Activated T-helper 2 cell treated with anti-CD3 and anti-CD28 coated beads, Interferon-gamma antibody, Interleukin-2, Interleukin-4, amounts not matched to agents 10 μg/mL and 5 μg/mL and 100 μg/mL, durations not matched to agents 14 hours and 24 hours and 36 hours (primary cell): ENCODE measurements at places on chromosomes 12 and 14. TPM values are rescaled to one million over a fixed set of nuclear protein-coding genes. Genes with fewer than 3 reads are reported as not detected.

DNA sequence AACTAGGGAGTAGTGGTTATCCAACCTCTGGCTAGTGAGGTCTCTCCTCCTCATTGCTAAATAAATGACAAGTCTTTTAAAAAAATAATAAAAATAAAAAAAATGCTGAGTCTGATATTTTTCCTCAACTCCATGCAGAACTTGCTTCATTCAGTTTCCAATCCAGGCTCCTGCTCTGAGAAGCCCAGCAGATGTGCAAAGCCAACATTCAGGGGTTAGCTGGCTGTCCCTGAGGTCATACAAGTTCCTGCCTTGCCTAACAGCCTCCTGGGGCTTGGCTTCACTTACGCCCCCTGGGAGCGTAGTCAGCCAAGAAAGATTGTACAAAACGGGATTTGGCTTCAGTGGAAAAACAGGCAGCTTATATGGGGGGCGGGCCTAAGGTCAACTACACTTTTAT is 23.3 kb downstream of the RTRAF start:
- no peak for DNase-seq

DNA sequence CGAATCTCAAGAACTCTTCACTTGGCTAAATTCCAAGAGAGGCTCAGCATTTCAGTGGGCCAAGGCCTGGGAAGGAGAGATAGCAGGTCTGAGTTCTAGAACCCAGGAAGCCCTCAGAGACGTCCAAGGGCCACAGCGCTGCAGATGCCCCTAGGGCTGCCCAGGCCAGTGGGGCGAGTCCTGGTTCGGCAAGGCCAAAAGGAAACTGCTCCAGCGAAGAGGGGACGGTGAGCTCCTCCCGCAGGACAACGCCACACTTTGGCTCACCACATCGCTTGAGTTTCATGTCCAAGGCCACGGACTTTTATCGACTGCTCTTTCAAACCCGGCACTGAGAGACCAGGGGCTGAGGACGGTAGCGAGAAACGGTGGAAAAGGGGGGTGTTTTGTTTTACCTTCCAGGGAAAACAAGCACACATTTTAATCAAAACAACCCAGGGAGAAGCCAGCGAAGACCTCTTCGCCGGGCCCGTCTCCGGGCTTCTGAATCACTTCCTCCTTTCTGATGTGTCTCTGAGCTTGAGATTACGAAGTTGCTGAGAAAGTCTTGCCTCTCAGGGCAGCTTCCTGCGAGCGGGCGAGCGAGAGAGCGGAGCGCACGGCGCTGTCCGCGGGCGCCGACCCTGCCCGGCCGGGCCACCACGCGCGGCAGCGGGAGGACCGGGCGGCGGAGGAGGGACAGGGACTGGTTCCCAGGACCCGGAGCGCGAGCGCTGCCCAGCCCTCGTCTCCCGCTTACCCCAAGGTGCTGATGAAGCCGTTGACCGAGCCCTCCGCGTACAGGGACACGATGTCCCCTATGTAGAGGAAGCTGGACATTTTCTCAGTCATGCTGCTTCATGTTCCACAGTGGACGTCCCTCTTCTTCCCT is 808 bp downstream of the ITPR2 start:
- DNase-seq = peak; percentile 67

GRCh38 chr12:85626001-85626783 is 210.0 kb downstream of the RASSF9 start:
- no peak for DNase-seq

DNA sequence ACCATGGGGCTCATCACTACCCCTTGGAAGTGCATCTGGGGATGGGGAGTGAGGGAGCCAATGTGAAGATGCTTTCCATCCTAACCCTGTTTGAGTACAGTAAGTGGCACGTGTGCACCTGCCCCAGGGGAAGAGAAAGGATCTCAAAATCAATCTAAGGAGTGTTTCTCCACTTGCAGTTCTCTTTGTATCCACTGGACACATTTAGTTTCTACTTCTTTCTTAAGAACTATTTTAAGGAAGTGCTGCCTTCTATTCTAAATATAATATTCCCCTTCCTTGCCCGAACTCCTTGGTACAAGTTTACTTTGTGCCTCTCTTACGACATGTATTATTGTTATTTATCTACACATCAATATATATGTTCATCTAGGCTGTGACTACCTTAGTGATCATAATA is 73.8 kb downstream of the TTC6 start:
- no peak for DNase-seq

DNA sequence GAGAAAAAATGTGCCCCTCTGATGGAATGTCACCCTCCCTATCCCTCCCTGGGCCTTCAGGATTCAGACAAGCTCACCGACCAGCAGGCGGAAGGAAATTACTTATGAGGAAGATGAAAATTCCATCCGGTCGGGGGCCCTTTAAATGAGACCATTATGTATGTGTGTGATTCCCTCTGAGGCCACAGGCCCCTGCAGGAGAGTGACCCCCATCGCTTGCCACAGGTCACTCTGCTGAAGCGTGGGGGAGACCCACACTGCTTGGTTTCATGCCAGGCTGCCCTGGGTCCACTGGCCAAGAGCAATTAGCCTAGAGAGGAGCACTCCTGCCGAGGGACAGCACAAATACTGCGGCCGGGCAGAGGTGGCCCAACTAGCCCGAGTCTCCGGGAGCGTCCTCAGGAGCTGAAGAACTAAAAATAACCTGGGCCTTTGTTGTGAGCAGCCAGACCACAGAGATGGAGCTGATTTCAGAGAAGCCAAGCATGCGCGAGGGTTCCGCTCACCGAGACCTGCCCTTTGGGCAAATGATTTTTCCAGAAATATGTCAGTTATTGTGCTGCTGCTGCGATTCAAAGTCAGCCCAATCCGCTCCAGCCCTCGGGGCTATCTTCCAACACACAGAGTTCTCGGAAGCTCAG is 276.4 kb downstream of the DPF3 start:
- peak; percentile 6 for DNase-seq

GRCh38 chr12:57781244-57781643 is 1.3 kb upstream of the TSFM start:
- DNase-seq = no peak

- no peak for DNase-seq
Measured at GRCh38 chr14:87990682-87991081, 2.3 kb downstream of the GALC start.

DNA sequence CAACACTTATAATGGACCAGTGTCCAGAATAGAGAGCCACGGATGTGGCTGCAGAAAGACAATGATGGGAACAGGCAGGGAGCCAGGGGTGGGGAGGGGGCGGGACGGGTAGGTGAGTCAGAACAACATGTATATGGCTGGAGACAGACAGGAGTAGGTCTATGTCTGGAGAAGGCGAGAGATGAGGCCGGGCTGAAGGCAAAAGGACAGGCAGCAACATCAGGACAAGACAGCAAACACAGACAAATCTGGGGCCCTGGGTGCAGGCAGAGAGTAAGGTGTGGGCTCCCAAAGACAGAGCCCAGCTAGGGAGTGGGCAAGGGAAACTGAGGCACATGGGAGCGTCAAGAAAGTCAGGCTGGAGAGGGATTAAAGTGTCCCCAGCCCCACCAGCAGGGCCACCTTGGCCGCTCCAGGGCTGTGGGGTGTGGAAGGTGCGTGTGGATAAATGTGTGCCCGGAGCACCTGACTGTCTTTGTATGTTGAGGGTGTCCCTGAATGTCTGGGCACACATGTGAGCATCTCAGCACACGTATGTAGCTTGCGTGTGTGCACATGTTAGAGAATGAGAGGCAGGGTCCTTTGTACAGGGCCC is 44.1 kb downstream of the FAM222A start:
- DNase-seq = no peak

GRCh38 chr12:30457621-30458289 is 237.9 kb downstream of the IPO8 start:
- DNase-seq = no peak

DNA sequence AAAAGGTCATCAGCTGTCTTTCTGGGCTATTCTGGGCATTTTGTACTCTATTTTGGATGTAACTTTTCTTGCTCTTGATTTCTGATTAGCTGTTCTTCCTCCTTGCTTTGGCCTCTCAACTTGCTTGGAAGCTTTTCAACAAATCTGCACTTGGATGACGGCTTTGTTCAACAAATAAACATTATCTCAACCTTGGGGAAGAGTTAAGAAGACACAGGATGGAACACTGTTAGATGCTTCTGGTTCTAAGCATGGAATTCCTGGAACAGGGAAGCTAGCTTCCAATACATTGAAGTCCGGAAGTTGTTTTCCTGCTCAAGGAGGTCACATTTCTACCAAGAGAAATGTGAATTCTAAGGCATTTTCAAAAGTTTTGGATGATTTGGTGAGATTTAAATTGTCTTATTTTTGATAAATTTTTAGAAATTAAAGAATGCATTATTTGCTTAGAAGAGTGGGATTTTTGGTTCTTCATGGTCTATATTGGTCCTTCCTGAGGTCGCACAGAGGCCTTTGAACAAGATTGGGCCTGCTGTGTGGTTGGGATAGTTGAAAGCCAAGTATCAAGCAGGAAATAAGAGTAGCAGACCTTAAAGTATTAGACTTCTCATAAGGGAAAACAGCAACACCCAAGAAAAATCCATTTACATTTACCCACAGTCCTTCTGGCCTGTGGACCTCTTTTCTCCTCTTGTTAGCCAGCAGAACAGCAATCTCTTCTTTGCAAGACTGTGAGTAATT is 59.2 kb downstream of the PPFIBP1 start:
- DNase-seq = no peak

GRCh38 chr14:95462491-95462890 is 54.0 kb downstream of the SYNE3 start:
- no peak for DNase-seq

GRCh38 chr14:68423686-68424085 is 369.2 kb downstream of the ZFP36L1 start:
- no peak for DNase-seq

DNA sequence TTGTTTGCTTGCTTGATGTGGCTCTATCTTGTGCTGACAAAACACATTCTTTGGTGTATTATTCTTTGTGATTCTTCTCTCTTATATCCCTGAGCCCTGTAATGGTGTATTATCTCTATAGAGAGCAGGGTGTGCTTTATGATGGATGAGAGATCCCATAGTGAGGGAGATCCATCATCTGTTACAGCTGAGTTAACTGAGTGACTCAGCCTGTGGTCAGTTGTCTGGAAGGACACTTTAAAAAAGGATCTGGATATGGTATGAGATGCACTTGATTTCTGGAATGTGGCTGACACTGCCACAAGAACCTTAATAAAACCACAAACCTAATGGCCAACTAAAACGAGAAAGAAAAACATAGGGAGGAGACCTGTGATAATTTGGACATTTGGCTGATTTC is 461.4 kb upstream of the SYT1 start:
- DNase-seq = no peak

DNA sequence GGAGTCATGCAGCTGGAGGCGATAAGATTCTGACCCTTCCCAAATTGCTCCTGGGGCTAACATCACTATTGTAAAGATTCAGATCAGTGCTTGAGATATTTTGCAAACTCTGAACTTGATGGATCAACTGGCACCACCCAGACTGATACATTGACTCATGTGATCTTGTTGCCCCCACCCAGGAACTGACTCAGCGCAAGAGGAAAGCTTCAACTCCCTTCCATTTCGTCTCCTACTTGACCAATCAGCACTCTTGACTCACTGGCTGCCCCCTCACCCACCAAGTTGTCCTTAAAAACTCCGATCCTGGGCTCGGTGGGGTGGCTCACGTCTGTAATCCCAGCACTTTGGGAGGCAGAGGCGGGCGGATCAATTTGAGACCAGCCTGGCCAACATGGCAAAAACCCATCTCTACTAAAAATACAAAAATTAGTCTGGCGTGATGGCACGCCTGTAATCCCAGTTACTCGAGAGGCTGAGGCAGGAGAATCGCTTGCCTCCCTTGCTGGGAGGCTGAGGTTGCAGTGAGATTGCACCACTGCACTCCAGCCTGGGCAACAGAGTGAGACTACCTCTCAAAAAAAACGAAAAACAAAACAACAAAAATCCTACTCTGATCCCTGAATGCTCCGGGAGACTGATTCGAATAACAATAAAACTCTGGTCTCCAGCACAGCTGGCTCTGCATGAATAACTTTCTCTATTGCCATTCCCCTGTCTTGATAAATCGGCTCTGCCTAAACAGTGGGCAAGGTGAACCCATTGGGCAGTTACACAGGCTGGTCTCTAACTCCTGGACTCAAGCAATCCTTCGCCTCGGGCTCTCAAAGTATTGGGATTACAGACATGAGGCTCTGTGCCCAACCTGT is 9.8 kb upstream of the ARF6 start:
- DNase-seq = no peak

DNA sequence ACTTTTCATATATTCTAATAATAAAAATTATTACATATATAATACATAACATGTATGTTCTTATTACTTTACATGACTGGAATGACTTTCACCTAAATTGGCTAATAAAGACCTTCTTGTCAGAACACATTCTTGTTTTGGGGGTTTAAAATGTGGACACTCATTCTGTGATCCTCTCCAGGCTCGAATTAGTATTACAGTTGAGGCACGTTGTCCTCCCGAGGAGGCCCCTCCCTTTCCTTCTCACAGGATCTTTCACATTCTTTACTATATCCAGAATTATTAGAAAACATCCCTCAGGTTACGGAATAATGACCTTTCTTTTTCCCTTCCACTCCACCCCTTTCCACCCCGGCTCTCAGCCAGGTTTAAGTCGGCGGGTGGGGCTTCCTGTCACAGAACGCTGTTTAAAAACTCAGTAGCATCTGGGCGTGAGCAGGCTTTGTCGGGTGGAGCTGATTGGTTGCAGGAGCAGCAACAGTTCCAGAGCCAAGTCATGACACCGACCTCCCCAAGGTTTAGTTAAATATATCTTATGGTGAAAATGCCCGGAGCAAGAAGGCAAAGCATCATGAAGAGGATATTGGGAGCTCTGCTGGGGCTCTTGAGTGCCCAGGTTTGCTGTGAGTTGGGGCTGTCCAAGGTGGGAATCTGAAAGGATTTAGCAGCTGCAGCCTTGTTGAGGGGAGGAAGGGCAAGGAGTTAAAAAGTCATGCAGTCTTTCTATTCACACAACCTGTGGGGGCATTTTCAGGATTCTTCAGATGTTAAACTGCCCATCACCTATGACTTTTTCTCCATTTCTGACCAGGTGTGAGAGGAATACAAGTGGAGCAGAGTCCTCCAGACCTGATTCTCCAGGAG is 396.7 kb upstream of the OR4E1 start:
- DNase-seq = peak; percentile 57

DNA sequence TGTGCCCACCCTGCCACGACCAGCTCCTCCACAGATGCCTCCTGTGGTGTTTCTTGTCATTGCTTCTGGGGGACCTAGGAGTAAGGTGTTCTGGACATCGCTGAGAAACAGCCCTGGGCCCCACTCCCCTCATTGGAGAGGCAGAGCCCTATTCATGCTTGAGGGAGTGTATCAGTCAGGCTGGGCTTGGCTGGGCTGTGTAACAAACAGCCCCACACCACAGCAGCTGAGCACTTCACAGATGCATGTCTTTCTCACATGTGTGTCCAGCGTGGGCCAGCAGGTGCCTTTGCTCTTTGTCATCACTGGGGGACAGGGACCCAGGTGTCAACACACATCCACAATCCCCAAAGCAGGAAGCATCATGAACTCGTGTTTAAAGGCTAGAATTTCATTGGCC is 65.1 kb upstream of the FBRSL1 start:
- DNase-seq = no peak

The PTMS gene
- total RNA-seq = 235 and 262 TPM in 2 replicates

The JDP2 gene
- total RNA-seq = 1.1 and 1.4 TPM in 2 replicates

The STK38L gene
- total RNA-seq = 23.4 and 24.2 TPM in 2 replicates

The APOLD1 gene
- 5.3 and 6.0 TPM in 2 replicates for total RNA-seq
